H54 (cell line): ENCODE measurements at places on chromosomes 5 and 9.

- DNase-seq = no peak
Measured at GRCh38 chr5:131664929-131665328, 29.9 kb upstream of the RAPGEF6 start.

DNA sequence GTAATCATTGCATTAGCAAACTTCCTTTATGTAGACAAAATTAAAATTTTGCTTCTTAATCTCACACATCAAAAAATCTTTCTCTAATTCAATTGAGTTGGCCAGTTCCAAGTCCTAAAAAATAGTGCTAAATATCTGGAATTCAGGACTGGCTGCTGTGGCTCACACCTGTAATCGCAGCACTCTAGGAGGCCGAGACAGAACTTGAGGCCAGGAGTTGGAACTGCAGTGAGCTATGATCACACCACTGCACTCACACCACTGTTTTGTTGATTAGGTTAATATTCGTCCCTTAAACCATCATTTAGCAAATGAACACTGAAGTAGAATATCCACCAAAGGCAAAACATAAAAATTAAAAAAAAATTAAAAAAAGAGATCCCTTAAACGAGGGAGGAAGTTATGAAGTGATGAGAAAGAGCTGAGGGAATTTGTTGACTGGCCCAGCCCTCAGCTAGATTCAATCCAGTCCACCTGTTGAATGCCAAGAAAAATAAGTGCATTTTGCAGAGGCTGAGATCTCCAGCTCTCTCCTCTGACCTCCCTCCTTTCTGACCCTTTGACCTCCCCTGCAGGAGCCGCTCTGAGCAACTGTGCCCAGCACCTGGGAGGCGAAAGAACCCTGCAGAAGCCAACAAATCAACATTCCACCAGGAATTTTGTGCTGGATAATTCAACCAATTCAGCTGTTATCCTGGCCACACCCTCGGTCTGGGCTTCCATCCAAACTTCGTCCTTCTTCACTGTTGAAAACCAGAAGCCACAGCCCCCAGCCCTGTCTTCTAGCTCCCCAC, 96.8 kb downstream of the OR2K2 start:
- DNase-seq = peak; percentile 15

- no peak for DNase-seq
Measured at GRCh38 chr9:127588740-127589506, 23.2 kb upstream of the STXBP1 start.

- DNase-seq = no peak
Measured at GRCh38 chr9:93630806-93631411, 54.5 kb downstream of the PHF2 start.
